ENCODE measurements at places on chromosomes 6 and 20. TPM values are rescaled to one million over a fixed set of nuclear protein-coding genes. Genes with fewer than 3 reads are reported as not detected.

DNA sequence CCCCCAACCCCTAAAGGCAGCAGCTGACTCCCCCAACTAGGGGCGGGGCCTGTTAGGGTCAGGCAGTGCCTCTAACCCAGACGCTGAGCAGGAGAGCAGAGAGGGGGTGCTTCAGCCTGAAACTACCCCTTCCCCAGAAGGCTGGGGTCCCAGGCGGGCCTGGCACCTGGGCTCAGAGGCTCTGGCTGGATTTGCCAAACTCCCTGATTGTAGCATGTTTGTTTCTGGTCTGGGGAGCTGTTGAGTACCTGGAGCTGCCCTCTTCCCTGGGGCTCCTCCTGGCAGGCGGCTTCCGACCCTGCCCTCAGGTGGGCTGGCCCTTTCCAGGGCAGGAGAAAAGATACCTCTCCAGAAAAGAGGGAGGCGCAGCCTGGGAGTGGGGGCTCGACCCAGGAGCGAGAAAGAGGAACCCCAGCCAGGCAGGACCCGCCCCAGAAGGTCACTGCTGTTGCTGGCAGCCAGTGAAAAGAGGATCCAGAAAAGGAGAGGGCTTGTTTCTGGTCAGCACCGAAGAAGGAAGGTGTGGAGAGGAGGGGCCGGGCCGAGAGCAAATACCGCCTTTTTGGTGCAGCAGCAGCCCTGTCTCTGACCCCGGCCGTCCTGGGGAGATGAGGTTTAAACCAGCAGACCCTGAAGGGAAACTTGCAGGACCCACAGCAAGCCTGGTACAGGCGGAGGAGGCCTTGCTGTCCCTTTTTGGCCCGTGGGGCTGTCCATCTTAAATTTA is 810 bp upstream of the ABHD16B start:
- no peak for DNase-seq

GRCh38 chr20:62485062-62485700 is 9.4 kb upstream of the GATA5 start:
- no peak for DNase-seq

Gene PLAGL1
- 4.7 TPM for total RNA-seq

Gene PSORS1C2
- total RNA-seq, result not detected

Gene HSPA12B
- total RNA-seq, result not detected
